A549 treated with GW870086 at 1 μM for 4 hours (cell line): ENCODE measurements at places on chromosomes 1 and 21. TPM values are rescaled to one million over a fixed set of nuclear protein-coding genes. Genes with fewer than 3 reads are reported as not detected.

OPTC gene
- total RNA-seq = not detected in 5 replicates

ARPC5 gene
- 145 to 178 TPM (median 174 TPM) in 5 replicates for total RNA-seq

HPDL gene
- 3.2 to 4.5 TPM (median 4.0 TPM) in 5 replicates for total RNA-seq

GJC2 gene
- 0.17 to 0.53 TPM (median 0.40 TPM) in 5 replicates for total RNA-seq

TACSTD2 gene
- not detected in 5 replicates for total RNA-seq

TAS1R1 gene
- total RNA-seq = not detected in 5 replicates

NHLH1 gene
- 0.30 to 0.51 TPM (median 0.38 TPM) in 5 replicates for total RNA-seq

CDK18 gene
- 0.73 to 1.3 TPM (median 1.1 TPM) in 5 replicates for total RNA-seq

TGFB2 gene
- total RNA-seq = 10.1 to 16.9 TPM (median 14.0 TPM) in 5 replicates

KCNN3 gene
- total RNA-seq = 0.02 to 0.19 TPM (median 0.07 TPM) in 4 of 5 replicates, not detected in the other

RGS8 gene
- total RNA-seq = not detected in 5 replicates

MYOG gene
- total RNA-seq = not detected in 5 replicates

SPRR1A gene
- not detected in 5 replicates for total RNA-seq

CHRM3 gene
- 0.03 to 0.16 TPM (median 0.08 TPM) in 4 of 5 replicates, not detected in the other for total RNA-seq

MRAP gene
- not detected in 5 replicates for total RNA-seq

ATP1A1 gene
- 283 to 323 TPM (median 307 TPM) in 5 replicates for total RNA-seq

PRMT6 gene
- not detected in 5 replicates for total RNA-seq

ANXA9 gene
- 0.71 to 1.3 TPM (median 0.99 TPM) in 5 replicates for total RNA-seq

S100A3 gene
- total RNA-seq = 104 to 121 TPM (median 120 TPM) in 5 replicates

NTMT2 gene
- not detected in 5 replicates for total RNA-seq

CNIH3 gene
- total RNA-seq = 0.51 to 1.0 TPM (median 0.55 TPM) in 5 replicates

C1QTNF12 gene
- 0.98 to 1.7 TPM (median 1.6 TPM) in 5 replicates for total RNA-seq

OR2L2 gene
- not detected in 5 replicates for total RNA-seq

F5 gene
- 0.05 to 0.43 TPM (median 0.06 TPM) in 5 replicates for total RNA-seq

TAF13 gene
- 23.8 to 37.0 TPM (median 29.2 TPM) in 5 replicates for total RNA-seq

ARTN gene
- total RNA-seq = 0.09 to 0.32 TPM (median 0.18 TPM) in 5 replicates

BRDT gene
- total RNA-seq = not detected in 5 replicates

GPBP1L1 gene
- total RNA-seq = 30.3 to 43.5 TPM (median 36.6 TPM) in 5 replicates

NCDN gene
- 14.8 to 17.3 TPM (median 16.4 TPM) in 5 replicates for total RNA-seq

ADGRL4 gene
- not detected in 5 replicates for total RNA-seq

CSF3R gene
- not detected in 5 replicates for total RNA-seq

HMGCS2 gene
- total RNA-seq = not detected in 5 replicates

ANKRD34A gene
- total RNA-seq = 0.17 to 0.37 TPM (median 0.21 TPM) in 5 replicates

JAM2 gene
- not detected in 5 replicates for total RNA-seq

TSPAN2 gene
- 0.54 to 1.6 TPM (median 0.89 TPM) in 5 replicates for total RNA-seq

SLC44A5 gene
- total RNA-seq = 0.03 to 0.07 TPM (median 0.05 TPM) in 4 of 5 replicates, not detected in the other

GJB3 gene
- 7.2 to 15.6 TPM (median 10.9 TPM) in 5 replicates for total RNA-seq

CLIC6 gene
- total RNA-seq = 0.07 to 0.09 TPM (median 0.08 TPM) in 4 of 5 replicates, not detected in the other

SORT1 gene
- 3.3 to 4.6 TPM (median 4.0 TPM) in 5 replicates for total RNA-seq

FTCD gene
- 0.09 TPM in 1 of 5 replicates, not detected in the others for total RNA-seq

THBS3 gene
- total RNA-seq = 6.0 to 10.7 TPM (median 8.4 TPM) in 5 replicates

EXTL1 gene
- total RNA-seq = 0.08 TPM in 1 of 5 replicates, not detected in the others

SLAMF8 gene
- total RNA-seq = 0.03 to 0.08 TPM (median 0.06 TPM) in 3 of 5 replicates, not detected in the others

LELP1 gene
- total RNA-seq = not detected in 5 replicates

BACE2 gene
- 21.5 to 24.5 TPM (median 22.3 TPM) in 5 replicates for total RNA-seq

AKT3 gene
- 16.8 to 24.4 TPM (median 20.7 TPM) in 5 replicates for total RNA-seq

CRYBG2 gene
- total RNA-seq = 1.4 to 2.1 TPM (median 1.6 TPM) in 5 replicates

FCRLA gene
- not detected in 5 replicates for total RNA-seq

HMCN1 gene
- 0.01 to 0.43 TPM (median 0.04 TPM) in 4 of 5 replicates, not detected in the other for total RNA-seq

CELSR2 gene
- 3.5 to 5.1 TPM (median 4.8 TPM) in 5 replicates for total RNA-seq

CR1L gene
- not detected in 5 replicates for total RNA-seq

ATP1A2 gene
- 0.03 to 0.18 TPM (median 0.06 TPM) in 4 of 5 replicates, not detected in the other for total RNA-seq

RSPH1 gene
- 0.40 to 0.94 TPM (median 0.78 TPM) in 5 replicates for total RNA-seq

SWT1 gene
- 1.2 to 1.7 TPM (median 1.5 TPM) in 5 replicates for total RNA-seq

HSPA6 gene
- 1.5 to 7.5 TPM (median 2.0 TPM) in 5 replicates for total RNA-seq

CNR2 gene
- total RNA-seq = 0.02 TPM in 1 of 5 replicates, not detected in the others

BMP8A gene
- total RNA-seq = 0.13 to 0.31 TPM in 2 of 5 replicates, not detected in the others

CFHR3 gene
- 0.08 to 0.20 TPM (median 0.15 TPM) in 4 of 5 replicates, not detected in the other for total RNA-seq

ZSWIM5 gene
- total RNA-seq = 0.47 to 0.65 TPM (median 0.57 TPM) in 5 replicates

PRKAA2 gene
- 1.5 to 2.5 TPM (median 2.0 TPM) in 5 replicates for total RNA-seq
